ENCODE measurements at places on chromosomes 2 and 18.

GRCh38 chr18:33184958-33185357, 255.6 kb downstream of the CCDC178 start:
- DNase-seq = no peak

GRCh38 chr18:8825273-8825672, 119.9 kb downstream of the MTCL1 start:
- no peak for DNase-seq

- DNase-seq = no peak
These were observed 67.7 kb downstream of the FAM210A start for GRCh38 chr18:13658436-13659204.

DNA sequence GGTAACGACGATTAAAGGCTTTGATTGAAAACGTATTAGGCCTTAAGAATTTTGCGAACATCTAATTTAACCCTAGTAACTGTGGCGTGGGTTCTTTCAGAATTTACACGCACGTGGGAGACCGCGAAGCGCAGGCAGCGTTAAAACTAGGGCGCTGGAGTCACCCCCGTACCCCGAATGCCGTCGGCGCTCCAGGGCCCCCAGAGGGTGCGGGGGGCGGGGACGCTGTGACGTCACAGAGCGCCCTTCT, 673 bp upstream of the SMCHD1 start:
- DNase-seq = no peak

DNA sequence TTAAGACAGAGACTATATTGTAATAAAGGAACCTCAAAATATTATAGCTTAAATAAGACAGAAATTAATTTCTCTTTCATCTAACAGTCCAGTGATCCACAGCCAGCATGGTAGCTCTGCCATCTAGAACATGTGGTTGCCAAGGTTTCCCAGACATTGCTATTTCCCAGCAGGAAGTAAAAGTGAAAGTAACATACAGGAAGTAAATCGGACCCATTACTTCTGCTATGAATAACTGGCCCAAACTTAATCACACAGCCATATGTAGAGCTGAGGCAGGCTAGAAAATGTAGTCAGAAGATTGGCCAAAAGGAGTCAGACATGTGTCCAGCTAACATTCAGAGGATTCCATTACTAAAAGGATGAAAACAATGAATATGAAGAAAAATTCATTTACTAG, 71.0 kb downstream of the NOL4 start:
- DNase-seq = no peak
